Activated gamma-delta T cell treated with Interleukin-2 at 50 U/mL for 16 hours (primary cell): ENCODE measurements at places on chromosomes 1 and 21.

- DNase-seq = no peak
Measured at GRCh38 chr1:39268906-39269305, 64.4 kb downstream of the MACF1 start.

DNA sequence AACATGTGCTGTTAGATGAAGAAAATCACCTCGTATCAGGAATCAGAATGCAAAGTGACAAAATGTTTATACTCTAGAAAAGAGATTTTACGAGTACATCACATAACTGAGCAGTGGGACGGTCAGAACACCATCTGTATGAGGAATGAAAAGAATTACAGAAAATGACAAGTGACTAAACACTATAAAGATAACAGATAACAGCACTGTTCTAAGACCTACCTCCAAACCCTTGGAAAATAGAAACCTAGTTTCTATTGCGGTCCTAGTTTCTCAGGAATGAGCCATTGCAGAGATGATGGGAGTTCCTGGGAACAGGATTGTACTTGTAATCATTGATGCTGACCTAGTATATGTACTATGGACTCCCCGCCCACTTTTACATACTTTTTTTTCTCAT, 839.4 kb upstream of the ADAMTS5 start:
- DNase-seq = no peak

- no peak for DNase-seq
Measured at GRCh38 chr1:37073152-37073853, 39.0 kb upstream of the GRIK3 start.

- no peak for DNase-seq
Measured at GRCh38 chr1:200704986-200705500, 33.6 kb upstream of the CAMSAP2 start.

DNA sequence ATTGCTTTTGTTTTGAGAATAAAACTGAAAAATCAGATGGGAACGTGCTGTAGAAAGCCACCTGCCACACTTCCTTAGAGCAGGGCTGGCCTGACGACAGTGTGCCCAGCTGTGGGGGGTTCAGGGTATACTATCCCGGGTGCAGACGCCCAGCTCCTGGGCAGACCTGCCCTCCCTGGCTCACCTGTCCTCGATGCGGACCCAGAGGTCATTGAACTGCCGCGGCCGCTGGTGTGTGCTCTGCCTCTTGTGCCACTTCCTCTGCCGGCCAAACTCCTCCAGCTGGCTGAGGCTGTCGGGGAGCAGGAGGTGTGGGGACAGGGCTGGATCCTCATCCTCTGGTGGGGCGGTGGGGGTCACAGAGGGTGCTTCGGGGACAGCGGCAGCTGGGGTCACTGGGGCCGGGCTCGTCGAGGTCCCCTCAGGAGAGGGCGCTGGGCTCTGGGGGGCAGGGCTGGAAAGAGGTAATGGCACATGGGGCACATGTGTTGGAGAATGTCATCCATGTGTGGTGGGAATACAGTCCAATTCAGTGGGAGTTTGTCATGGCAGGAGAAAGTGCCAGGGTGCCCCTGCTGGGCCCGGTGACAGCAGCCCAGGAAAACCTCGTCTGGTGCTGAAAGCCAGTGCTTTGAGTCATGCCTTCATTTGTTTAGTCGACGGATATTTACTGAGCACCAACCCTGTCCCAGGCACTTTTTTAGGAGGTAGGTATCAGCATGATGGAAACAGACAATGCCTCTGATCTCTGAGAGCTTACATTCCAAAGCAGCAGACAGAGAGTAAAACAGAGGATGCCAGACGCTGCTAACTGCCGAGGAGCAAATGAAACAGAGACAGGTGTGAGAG, 222.0 kb downstream of the TRABD2B start:
- no peak for DNase-seq

GRCh38 chr1:221727146-221728036, 14.5 kb downstream of the DUSP10 start:
- DNase-seq = no peak

- DNase-seq = no peak
Measured at GRCh38 chr1:35186239-35186638, 6.7 kb downstream of the SFPQ start.

DNA sequence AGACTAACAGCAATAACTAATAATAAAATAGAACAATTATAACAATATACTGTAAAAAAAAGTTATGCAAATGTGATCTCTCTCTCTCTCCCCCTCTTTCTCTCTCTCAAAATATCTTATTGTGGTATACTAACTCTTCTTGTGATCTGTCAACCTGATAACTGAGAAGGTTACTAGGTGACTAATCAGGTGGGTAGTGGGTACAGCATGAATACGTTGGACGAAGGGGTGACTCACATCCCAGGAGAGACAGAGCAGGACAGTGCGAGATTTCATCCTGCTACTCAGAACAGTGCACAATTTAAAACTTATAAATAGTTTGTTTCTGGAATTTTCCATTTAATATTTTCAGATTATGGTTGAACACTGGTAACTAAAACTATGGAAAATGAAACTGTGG, 257.5 kb downstream of the LRRC40 start:
- no peak for DNase-seq

GRCh38 chr21:40641042-40641441, 205.9 kb downstream of the DSCAM start:
- no peak for DNase-seq

DNA sequence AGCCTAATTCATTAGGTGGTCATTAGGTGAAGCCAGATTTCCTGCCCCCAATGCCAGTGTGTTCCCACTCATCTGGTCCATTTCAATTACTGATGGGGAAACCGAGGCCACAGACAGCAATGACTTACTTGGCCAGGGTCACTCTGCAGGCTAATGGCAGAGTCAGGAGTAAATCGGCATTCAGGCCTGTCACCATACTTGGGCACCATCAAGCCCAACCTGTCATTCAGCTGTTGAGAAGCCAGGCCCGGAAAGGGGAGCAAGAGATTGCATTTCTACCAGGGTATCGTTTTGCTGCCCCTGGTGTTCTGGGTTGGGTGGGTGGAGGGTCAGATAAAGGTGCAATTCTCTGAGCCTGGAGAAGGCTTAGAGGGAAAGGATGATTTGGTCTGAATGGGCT, 8.0 kb upstream of the TMEM61 start:
- DNase-seq = no peak

- DNase-seq = no peak
Measured at GRCh38 chr1:18802231-18802630, 57.2 kb downstream of the TAS1R2 start.

DNA sequence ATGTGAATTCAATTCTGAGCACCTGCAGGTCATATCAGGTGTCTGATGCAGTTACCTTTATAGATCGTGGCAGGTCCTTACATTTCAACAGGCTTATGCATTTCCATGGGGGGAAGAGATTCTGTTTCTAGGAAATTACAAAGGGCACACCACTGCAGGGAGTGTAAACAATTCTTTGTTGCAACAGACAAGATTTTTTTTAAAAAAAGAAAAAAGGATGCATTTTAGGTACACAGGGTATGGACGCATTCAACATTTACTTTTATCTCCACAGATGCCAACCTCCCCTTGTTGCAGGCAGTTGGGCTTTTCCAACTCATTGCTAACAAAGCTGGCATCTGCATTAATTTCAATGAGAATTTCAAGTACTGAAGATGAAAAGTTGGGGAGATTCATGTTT, 13.5 kb upstream of the TEKT2 start:
- DNase-seq = no peak

GRCh38 chr1:26710811-26711210, 15.0 kb downstream of the ARID1A start:
- no peak for DNase-seq

GRCh38 chr1:235735621-235736020, 86.0 kb upstream of the GNG4 start:
- no peak for DNase-seq
